ENCODE measurements at places on chromosomes 12 and 14.
A peak's percentile ranks its signal among the peaks of the same experiment; 100 is the strongest.

GRCh38 chr12:79934281-79935020 lies 446 bp downstream of the PPP1R12A start:
- peak; percentile 50 for DNase-seq

- DNase-seq: no peak
Observed at GRCh38 chr12:3255057-3255456, 177.9 kb downstream of the TSPAN9 start.

DNA sequence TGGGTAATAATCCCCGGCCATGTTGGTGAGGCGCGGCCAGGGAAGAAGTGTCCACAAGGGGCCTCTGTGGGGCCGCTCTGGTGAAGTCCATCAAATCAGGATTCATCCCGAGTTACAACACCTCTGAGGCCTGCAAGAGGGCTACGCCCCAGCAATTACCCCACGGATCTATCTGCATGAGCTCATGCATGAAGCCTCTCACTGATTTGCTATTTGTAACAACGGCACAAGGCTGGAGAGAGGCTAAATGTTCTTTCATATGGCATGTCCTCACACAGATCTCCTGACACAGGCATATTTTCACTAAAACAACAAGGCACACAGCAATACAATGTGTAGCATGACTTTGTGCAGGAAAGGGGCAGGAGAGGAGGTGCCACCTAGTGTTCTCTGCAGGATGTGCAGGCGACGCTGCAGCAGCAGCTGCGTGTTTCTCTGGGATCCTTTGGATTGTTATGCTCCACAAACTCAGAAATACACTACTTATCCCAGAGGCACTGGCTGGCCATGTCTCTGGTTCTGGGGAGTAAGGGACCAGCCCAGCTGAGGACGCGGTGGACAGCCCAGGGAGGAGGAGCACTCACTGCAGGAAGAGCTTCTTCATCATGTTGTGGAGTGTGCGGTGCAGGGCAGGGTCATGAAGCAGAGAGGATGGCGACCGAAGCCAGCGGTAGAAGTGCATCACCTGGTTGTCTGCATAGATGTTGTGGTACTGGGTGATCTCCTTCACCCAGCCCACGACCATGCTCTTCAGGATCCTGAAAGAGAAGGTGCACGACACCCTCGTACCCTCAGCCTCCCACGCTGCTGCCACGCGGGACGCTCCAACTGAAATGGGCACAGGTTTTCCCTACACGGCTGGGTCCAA lies 20.2 kb downstream of the P2RX2 start:
- DNase-seq: peak; percentile 57

GRCh38 chr12:71693126-71693525 lies 7.2 kb downstream of the TMEM19 start:
- DNase-seq: peak; percentile 64

DNA sequence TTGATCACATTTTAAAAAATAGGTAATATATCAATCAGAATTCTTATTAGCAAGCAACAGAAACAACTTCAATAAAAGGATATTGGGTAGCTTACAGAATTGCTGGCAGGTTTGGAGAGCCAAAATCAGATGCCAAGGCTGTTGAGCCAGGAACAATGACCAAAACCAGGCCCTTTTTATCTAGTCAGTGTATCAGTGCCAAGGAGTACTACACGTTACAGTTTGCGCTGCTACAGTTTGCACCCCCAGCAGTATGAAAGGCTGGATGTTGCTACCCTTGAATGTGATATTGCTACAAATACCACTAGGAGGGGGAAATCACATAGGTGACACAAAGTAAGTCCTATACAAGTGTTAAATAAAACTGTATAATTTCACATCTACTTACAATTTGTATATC lies 19.3 kb downstream of the CGRRF1 start:
- no peak for DNase-seq

GRCh38 chr12:14723763-14724162 lies 27.4 kb upstream of the GUCY2C start:
- DNase-seq: peak; percentile 47

DNA sequence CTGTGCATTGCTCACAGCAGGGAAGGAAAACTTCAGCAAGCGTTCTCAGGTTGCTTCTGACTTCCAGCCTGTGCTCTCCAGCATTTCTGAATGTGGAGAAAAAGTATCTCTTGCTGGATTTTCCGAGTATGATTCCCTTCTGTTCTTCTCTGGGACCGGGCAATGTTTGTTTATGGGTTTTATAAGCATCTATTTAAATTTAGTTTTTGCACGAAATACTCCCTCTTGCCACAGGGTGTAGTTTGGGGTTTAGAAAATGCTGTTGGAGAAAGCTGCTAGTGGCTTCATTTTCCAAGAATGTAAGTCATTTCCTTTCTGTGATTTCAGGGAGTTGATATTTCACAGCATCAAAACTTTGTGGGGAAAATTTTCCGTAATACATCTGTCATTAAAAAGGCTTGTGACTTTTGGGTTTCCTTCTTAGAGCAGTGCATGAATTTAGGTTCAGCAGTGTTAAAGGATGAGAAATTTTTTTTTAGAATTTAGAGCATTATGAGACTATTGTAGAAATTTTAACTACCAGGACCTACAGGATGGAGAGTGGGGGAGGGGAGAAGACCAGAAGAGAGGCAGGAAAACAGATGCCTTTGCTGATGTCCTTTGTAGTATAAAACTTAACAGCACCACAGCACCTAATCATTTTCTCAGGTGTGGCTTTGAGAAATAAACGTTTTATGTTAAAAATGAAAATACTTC lies 1.5 kb downstream of the FRMD6 start:
- peak; percentile 8 for DNase-seq

DNA sequence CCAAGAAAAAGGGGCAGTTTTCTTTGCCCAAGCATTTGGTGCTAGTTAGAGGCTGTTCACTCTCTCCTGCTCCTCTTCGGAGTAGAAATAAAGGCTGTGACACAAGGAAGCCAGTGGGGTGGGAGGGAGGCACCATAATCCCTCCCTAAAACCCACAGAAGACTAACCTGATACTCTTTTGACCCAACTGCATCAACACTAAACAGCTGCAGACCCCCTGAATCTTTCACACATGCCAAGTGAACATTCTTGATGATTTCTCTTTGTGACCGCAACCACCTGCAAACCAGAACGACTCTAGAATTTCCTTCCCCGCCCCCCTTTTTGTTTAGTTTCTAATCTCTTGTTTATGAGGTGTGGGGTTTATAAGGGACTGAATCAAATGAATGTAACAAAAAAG lies 175.8 kb upstream of the BCL2L14 start:
- no peak for DNase-seq

- no peak for DNase-seq
Observed at GRCh38 chr12:119758722-119759121, 90.8 kb downstream of the PRKAB1 start.

GRCh38 chr12:3533703-3534386 lies 42.8 kb downstream of the PRMT8 start:
- no peak for DNase-seq

DNA sequence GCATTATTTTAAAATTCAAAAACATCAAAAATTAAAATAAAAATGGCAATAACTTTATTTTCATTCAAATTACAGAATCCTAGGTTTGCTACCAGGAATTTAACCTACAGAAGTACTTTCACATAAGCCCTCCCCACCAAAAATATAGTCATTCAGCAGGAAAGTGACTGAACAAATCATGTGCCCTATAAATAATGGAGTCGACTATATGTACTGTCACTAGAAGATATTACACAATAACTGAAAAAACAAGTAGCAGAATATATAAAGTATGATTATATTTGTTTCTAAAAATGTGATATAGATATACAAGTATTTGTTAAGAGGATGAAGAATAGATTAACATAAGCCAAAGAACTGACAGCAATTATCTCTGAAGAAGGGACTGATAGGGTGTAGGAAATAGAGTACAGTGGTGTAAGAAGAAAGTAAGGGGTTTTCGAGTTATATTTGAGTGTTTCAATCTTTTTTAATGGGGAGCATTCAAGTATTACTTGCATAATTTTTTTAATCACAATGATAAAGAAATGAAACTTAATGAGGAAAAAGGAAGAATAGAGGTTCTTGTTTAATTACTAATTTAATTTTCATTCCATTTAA lies 7.9 kb downstream of the C2CD5 start:
- no peak for DNase-seq

DNA sequence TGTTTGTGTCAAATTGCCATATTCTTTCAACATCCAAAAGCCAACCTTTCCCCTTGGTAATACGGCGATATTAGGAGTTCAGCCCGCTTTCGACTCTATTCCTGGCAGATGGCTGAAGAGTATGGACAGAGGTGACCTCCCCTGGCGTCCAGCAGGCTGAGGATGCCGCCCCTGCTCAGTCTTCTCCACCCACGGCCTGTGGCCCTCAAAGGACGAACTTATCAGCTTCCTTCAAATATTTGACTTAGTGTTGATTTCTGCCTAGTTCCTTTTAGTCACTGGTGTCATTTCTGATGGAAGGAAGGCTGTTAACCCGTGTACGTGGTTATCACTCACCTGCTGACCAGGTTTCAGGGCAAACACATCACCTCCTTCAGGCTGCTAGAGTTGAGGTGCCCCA lies 65.0 kb downstream of the TESC start:
- no peak for DNase-seq

DNA sequence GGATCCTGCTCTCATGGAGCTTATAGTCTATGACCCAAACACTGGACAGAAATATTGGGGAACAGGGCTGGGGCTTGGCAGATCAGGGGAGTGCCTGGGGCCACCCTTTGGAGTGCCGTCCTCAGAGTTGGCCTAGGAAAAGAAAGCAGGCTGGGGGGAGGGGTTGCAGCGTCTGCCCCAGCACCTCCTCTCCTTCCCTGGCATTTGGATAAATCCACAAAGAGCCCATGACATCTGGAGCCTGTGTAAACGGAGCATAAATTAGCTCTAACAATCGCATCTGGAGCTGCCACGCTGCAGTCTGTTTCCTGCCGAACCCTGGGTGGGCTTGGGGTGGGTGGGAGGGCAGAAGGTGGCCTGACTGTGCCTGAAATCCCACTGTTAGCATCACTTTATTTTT lies 63.8 kb downstream of the MVK start:
- no peak for DNase-seq

DNA sequence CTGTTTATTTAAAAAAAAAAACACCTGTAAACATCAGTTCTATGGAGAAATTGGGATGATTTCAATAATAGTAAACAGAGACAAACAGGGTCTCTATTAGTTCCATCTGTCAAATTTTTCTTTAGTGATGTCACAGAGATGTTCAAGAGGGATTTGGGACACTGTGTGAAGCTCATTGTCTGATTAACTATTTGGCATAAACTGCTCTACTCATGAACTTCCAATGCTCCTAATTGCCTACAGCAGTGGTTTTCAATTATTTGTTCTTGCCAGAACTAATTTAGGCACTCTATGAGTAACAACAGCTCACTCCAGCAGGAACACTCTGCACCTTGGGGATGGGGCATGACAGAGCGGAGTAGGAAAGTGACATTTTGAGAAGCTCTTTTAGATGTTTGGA lies 250.1 kb upstream of the PRKD1 start:
- DNase-seq: no peak

- DNase-seq: no peak
Observed at GRCh38 chr14:89855961-89856656, 98.4 kb downstream of the EFCAB11 start.

DNA sequence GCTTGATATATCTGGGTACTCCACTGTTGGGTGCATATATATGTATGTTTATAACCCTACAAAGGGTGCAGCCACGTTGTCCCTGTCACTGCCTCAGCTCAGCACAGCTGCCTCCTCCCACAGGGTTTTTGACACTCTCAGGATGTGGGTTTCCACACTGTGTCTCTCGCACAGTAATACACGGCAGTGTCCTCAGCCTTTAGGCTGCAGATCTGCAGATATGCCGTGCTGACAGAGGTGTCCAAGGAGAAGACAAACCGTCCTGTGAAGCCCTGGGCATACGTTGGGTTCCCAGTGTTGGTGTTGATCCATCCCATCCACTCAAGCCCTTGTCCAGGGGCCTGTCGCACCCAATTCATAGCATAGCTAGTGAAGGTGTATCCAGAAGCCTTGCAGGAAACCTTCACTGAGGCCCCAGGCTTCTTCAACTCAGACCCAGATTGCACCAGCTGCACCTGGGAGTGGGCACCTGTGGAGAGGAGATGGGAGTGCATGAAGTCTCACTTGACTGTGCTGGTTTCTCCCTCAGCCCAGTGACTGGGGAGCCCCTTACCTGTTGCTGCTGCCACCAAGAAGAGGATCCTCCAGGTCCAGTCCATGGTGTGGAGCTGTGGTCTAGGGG lies 498.7 kb downstream of the TMEM121 start:
- no peak for DNase-seq

GRCh38 chr14:69090187-69090789 lies 62.6 kb downstream of the DCAF5 start:
- DNase-seq: peak; percentile 64
